GM18507 (cell line): ENCODE measurements at places on chromosomes 11 and 22.

DNA sequence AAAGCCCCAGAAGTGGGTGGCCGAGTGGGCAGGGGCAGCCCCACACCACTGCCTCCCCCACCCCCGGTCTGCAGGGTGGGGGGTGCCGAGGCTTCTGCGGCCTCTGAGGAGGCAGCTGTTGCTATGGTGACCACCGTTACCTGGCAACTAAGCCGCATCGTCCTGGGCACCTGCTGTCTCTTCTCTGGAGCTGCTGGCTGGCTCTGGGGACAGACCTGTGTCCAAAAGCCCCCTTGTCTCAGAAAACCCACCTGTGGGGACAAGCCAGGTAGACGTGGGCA, 79.9 kb upstream of the PRR5 start:
- DNase-seq: no peak

DNA sequence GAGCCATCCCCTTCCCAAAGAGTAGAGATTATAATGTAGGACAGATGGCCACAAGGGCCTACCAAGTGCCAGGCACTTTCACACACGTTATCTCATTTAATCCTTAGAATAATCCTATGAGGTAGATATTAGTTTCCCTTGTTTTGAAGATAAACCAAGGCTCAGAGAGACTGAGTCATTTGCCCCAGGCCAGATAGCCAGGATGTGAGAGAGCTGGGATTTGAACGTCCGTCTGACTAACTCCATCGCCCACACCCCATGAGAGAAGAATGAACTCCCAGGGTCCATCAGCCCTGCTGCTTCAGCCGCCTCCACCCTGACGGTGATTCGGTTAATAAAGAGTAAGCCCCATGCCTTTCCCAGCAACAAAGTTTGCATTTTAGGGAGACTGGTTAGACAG, 10.7 kb downstream of the PRG3 start:
- DNase-seq: no peak

DNA sequence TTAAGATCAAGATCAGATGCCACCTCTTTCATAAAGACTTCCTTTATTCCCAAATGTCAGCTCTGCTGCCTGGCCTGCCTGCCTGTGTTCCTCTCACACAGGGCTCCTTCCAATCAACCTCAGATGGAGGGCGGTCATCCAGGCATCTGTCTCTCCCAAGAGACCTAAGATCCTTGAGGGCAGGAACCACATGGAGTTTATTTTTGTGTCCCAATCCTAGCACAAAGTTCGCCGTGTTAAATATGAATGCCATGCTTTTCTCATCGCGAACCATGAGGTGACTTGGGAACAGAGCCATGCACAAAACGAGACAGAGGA, 72.7 kb upstream of the ARFGAP3 start:
- DNase-seq: no peak

GRCh38 chr11:119472856-119473222, 49.9 kb upstream of the THY1 start:
- DNase-seq: no peak

GRCh38 chr11:6627762-6628241, 8.6 kb upstream of the TPP1 start:
- DNase-seq: no peak

GRCh38 chr11:70033711-70034070, 44.4 kb upstream of the ANO1 start:
- no peak for DNase-seq

DNA sequence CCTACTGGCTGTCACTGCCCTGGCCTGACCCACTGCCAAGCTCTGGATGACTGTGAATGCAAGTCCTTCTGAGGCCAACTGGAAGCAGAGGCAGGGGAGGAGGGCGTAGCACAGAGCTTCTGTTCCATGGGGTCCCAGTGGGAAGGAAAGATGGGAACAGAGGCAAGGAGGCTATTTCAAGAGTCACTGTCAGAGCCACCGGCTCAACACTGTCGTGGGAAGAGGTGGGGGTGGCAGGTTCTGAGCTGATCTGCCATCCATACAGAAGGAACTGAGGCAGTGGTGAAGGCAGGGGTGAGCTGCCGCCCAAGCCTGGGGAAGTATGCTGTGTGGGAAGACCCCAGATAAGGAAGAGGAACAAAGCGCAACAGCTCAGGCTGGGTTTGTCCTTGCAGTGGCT, 54.7 kb downstream of the SGSM3 start:
- no peak for DNase-seq
